ENCODE measurements at places on chromosomes 13 and 19.

DNA sequence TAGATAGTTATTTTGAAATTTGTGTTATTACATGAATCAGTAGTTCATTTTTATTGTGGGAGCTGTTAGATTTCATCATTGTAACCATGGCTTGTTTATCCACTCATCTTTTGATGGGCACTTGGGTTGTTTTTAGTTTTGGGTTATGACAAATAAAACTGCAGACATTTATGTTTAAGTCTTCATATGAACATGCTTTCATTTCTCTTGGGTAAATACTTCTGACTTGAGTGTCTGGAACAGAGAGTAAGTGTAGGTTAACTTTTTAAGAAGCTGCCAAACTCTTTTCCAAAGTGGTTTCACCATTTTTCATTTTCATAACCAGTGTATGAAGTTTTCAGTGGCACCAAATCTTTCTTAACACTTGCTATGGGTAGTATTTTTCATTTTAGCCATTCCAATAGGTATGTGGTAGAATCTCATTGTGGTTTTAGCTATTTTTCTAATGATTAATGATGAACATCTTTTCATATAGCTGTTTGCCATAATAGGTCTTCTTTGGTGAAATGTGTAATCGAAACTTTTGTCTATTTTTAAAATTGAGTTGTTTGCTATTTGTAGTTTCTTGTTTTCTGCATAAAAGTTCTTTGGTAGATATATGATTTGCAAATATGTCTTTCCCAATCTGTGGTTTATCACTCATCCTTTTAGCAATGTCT, 17.9 kb downstream of the SLAIN1 start:
- DNase-seq: no peak

DNA sequence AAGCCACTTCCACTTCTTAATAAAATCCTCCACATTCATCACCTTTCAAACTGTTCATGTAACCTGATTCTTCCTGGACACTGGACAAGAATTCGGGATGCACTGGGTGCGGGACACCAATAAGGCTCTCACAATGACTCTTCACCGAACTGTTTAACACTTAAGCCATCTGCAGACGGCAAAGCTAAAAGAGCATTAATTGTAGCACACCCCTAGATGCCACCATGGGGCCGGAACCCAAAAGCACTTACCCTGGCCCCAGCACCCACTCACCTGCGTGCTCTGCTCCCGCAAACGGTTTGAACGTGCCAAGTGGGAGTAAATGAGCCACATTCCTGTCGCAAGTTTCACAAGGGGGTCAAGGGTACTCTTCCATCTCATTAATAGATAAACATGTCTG, 254.3 kb upstream of the PRR20A start:
- DNase-seq: no peak

DNA sequence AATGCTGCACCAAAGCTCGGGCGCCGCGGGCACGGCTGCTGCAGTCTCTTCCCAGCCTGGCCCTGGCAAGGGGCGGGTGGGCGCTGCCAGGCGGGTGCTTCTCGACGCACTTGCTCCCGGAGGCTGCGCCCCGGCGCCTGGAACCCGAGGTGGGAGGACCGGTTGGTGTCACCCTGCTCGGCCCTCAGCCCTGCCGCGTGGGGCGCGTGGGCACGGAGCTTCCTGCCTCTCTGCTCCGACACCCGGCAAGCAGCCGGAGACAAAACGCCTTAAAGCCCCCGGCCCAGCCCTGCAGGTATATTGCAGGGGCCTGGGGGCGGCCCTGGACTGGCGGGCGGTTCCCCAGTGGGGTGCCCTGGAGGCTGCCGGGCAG, 34.7 kb downstream of the BTBD2 start:
- DNase-seq: no peak

- no peak for DNase-seq
Measured at GRCh38 chr13:48393698-48394085, 19.2 kb downstream of the LPAR6 start.

GRCh38 chr19:46674416-46675178, 13.6 kb upstream of the DACT3 start:
- no peak for DNase-seq

GRCh38 chr19:511101-511851, 4.0 kb downstream of the TPGS1 start:
- peak; percentile 68 for DNase-seq

- DNase-seq: no peak
Measured at GRCh38 chr19:2223959-2224358, 12.2 kb downstream of the PLEKHJ1 start.

DNA sequence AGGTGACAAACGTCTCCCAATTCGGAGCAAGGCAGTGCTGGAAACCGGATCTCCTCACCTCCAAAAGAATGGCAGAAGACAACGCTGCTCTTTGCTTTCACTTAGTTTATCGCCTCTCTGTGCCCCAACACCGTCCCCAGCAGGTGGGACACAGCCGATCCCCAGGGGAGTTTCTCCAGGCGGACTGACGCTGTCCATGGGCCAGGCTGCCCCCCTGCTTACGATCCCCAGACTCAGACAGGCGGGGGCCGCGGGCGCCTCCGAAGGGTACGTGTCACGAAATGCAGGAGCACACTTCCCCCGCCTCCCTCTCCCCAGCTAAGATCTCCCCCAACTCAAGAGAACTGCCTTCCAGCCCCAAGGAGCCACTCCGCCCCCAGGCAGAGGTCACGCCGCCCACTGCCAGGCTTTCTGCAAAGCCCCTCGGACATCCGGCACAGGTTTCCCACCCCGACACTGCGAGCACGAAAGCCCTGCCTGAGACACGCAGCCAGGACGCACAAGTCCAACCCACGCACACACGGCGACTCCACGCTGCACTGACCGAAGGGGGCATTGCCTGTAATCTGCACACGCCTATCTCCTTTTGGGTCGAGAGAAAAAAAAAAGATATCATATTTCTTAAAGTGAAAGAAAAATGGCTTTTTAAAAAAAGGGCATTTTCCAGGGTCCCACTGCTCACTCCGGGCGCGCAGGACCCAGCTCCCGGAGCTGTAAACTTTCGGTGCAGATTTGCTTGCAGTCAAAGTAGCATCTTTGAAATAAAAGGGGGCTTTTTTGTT, 2.0 kb downstream of the SPRY2 start:
- DNase-seq: no peak

GRCh38 chr13:22064854-22065620, 394.2 kb downstream of the FGF9 start:
- no peak for DNase-seq

- DNase-seq: peak; percentile 91
Measured at GRCh38 chr19:34677386-34678084, at the start of gene ZNF302. Gene ZNF302 (plus strand): TSS chr19:34677678. CDS start chr19:34678805, 1,127 bp downstream.

DNA sequence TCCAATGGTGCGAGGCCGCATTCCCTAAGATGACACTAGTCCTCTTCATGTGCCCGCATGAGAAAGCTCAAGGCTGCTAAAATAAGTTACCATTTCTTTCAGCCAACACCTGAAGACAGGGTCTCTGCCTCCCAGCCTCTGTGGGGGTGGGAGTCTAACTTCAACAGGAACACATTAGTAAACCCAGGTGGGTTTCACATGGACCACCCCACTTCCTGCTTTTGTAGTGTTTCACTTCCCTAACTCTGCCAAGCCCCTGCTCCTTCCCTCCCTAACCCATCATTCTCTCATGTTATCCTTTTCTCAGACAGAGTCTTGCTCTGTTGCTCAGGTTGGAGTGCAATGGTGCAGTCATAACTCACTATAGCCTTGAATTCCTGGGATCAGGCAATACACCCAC, 783.6 kb downstream of the UQCRFS1 start:
- DNase-seq: no peak

- DNase-seq: no peak
Measured at GRCh38 chr13:75986818-75987217, 350.7 kb downstream of the LMO7 start.

- no peak for DNase-seq
Measured at GRCh38 chr13:20441879-20442278, 83.8 kb downstream of the CRYL1 start.

- DNase-seq: no peak
Measured at GRCh38 chr13:41962994-41963393, 2.1 kb upstream of the VWA8 start.

DNA sequence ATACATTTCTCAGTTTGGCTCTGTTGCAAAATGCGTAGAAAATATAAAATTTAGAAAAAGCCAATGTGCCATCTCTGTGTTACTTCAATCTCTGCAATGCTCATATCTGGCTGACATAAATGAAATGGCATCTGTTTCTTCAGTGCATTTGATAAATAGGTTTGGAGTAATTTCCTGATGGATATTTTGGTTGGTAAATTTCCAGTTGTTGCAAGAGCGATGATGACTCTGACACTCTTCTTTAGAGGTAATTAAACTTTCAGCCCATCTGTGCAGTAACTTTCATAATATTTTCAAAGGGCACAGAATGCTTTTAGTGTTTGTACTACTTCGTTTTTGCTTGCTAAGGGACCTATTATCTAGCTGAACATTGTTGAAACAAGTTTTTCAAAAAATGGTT, 1286.4 kb downstream of the PCDH9 start:
- no peak for DNase-seq

DNA sequence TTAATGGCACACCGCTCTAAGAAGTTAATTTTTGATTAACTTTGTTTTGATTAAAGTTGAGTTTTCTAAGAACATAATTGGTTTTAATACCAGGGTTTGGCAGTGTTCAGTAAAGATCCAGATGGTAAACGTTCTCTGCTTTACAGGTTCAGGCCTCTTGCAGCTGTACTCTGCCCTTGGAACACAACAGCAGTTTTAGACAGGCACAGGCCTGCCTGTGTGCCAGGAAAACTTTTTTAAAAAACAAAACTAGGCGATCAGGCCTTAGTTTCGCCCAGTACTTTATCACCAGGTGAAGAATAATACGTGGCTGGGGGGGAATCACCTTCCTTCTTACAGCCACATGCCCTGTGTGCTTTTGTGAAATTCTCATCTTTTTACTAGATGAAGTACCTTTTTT, 38.0 kb upstream of the TEX29 start:
- no peak for DNase-seq

DNA sequence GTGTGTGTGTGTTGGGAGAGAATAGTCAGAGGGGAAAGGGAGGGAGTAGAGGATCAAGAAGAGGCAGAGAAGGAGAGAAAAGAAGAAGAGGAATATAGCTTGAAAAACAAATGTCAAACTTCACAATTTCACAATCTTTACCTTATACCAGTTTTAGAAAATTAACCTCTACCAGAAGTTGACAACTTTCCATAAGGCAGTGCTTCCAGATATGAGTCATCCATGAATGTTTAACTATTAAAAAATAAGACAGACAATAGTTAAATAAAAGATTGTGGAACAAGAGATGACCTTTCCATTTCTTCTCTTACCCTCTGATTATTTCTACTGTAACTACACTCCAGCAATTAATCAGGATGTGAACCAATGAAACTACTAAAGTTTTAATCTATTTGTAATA, 229.4 kb downstream of the ITGBL1 start:
- no peak for DNase-seq

DNA sequence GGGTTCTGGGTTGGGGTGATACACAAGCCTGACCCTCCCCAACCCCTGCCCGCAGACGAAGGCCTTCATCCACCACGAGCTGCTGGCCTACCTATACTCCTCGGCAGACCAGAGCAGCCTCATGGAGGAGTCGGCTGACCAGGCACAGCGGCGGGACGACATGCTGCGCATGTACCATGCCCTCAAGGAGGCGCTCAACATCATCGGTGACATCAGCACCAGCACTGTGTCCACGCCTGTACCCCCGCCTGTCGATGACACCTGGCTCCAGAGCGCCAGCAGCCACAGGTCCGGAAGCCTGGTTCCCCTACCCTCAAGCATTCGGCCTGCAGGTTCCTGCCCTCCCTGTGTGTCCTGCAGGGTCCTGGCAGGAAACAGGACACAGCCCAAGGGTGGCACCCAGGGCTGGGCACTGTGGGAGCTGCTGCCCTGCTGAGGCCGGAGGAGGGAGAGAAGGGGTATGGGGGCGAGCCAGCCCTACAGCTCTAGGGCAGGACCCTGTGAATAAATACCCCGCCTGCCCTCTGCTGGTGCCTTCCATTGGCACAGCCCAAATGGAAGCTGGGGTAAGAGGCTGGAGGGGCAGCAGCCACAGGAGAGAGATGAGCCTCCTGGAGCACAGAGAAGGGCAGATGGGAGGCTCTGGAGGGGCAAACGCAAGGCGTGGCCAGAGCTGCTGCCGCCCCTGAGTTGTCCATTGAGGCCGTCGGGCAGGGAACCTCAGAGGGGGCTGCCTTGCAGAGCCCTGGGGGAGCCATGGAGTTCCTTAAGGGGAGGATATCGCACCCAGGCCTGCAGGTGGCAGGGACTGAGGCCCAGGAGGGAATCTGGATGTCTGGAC, 6.8 kb downstream of the TMED1 start:
- no peak for DNase-seq

DNA sequence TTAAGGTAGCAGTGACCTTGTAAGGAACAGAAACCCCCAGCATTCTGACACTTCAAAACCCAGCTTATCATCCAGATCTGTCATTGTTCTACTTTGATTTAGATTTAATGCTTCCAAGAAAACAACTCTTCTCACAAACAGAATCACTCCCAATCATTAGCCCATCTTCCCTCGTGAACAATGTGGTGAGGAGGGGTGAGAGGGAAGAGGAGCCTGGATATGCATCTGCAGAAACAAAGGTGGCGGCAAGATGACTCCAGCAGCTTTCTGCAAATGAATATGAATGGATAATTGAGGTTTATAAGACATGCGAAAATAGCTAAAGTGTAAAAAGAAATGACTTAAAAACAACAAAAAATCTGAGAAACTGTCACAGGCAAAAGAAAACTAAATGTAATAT, 859.9 kb upstream of the SLC10A2 start:
- DNase-seq: no peak
